ENCODE measurements at places on chromosomes 13 and 19.

GRCh38 chr19:18310118-18310909 is 12.6 kb downstream of the LSM4 start:
- no peak for DNase-seq

DNA sequence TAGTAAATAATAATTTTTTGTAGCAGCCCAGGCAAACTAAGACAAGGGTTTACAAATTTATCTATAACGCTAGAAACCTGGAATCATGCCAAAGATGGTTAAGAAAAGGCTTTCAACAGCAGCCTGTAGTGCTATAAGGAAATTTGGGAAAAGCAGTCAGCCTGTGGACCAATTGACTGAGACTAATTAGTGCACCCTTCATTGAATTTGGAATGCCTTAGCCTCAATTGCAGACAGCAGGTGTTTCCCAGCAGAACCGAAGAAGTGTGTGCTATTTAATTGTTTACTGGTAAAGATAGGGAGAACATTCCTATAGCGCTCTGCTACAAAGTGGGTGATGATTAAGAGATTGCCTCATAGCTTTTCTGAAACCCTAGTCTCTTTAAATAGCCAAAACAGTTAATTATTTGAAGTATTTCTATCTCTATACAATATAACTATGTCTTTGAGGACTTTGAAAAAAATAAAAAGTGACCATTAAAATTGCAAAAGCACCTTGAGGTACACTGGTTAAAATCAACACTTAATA is 1884.3 kb upstream of the PCDH20 start:
- DNase-seq: no peak

DNA sequence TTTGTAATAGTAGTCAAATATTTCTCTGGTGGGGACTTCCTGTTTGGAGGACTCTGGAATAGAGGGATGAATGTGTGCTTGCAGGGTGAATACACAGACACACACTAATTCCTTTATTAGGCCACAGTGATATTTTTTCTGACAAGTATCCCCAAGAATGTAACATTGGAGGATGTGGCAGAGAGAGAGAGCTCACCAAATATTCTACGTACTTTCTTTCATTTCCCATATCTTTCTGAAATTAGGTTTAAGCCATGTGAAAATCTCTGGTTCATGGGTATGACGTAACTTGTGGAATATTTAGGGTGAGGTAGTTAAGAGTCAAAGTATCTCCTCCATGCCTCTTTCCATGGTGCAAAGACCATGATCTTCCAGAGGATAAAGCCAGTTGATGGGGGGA is 463.4 kb downstream of the DIAPH3 start:
- no peak for DNase-seq

- no peak for DNase-seq
These were observed 41.9 kb downstream of the SKA3 start for GRCh38 chr13:21134475-21134874.

GRCh38 chr19:46919324-46919723 is 58.5 kb downstream of the ARHGAP35 start:
- DNase-seq: no peak

- no peak for DNase-seq
These were observed 832.0 kb upstream of the SLITRK5 start for GRCh38 chr13:86839221-86839620.

- no peak for DNase-seq
These were observed 119.5 kb downstream of the ZAR1L start for GRCh38 chr13:32195713-32196112.

GRCh38 chr13:45933203-45933908 is 81.8 kb upstream of the SIAH3 start:
- no peak for DNase-seq

GRCh38 chr19:53597023-53597422 is 34.8 kb upstream of the DPRX start:
- no peak for DNase-seq

- DNase-seq: no peak
These were observed 601 bp upstream of the ZNF749 start for GRCh38 chr19:57434386-57435061.

- no peak for DNase-seq
These were observed 443.5 kb downstream of the HS6ST3 start for GRCh38 chr13:96533408-96533807.

GRCh38 chr13:43783820-43784219 is 3.0 kb downstream of the ENOX1 start:
- no peak for DNase-seq

GRCh38 chr19:13172346-13173138 is 22.3 kb downstream of the IER2 start:
- DNase-seq: peak; percentile 64

GRCh38 chr13:62113179-62113578 is 697.5 kb upstream of the PCDH20 start:
- no peak for DNase-seq

GRCh38 chr19:47729799-47730520 is 15.4 kb upstream of the NOP53 start:
- peak; percentile 7 for DNase-seq

DNA sequence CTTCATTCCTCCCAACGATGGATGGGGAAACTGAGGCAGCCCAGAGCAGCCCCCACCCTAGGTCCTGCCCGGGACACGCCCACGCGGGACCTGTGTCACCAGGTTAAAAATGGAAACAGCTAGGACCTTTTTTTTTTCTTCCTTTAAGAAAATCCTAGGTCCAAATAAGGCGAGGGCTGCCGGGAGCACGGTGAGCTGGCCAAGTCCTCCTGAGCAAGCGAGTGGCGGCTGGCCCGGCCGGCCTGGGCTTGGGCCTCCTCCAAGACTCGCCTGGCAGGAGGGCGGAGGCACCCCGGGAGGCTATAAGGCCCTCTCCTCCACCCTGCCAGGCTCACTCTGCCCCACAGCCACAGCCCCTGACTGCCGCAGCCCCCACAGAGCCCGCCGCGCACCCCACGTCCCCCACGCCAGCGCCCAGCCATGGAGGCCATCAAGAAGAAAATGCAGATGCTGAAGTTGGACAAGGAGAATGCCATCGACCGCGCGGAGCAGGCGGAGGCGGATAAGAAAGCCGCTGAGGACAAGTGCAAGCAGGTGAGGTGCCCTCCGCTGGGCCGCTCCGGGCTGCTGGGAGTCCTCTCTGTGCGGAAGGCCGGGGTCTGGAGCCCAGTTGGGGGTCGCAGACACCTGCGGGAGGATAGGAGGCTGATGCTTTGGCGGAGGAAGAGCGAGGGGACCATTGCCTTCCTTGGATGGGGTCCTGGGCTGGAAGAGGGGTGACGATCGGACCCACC is 8.9 kb upstream of the TPM4 start:
- DNase-seq: no peak

- no peak for DNase-seq
These were observed 13.5 kb downstream of the PPP1R13L start for GRCh38 chr19:45391346-45391745.

- DNase-seq: no peak
These were observed 1671.5 kb upstream of the SLC10A2 start for GRCh38 chr13:104737713-104738112.

GRCh38 chr19:5537870-5538269 is 29.9 kb downstream of the TINCR start:
- DNase-seq: no peak

- DNase-seq: no peak
These were observed 283.0 kb downstream of the SHISA2 start for GRCh38 chr13:25768838-25769237.

GRCh38 chr19:13022859-13023636 is 27.8 kb downstream of the NFIX start:
- no peak for DNase-seq

DNA sequence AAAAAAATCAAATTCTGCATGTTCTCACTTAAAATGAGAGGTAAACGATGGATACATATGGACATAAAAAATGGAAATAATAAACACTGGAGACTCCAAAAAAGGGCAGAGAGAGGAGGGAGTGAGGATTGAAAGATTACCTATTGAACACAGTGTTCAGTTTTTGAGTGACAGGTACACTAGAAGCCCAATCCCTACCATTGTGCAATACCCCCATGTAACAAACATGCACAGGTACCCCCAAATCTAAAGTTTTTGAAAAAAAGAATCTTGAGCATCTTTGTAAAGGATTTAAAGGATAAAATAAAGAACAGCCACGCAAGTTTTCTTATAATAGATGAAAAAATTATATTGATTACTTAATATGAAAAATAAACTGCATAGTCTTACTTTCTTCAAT is 16.7 kb upstream of the CLC start:
- no peak for DNase-seq

- no peak for DNase-seq
These were observed 133.4 kb upstream of the USP29 start for GRCh38 chr19:56986386-56986785.

DNA sequence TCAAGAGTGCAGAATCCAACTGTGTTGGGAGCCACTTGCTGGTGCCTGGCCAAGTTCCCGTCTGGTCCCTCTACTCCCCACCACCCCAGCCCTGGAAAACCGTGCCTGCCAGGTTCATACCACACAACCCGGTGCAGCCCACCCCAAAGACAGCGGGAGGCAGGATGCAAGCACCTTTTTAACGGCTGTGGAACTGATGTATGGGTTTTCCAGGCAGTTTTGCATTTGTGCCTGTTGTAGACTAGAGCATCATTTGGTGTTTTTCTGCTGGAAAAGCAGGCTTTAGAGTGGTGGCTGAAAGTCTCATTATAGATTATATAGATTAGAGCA is 13.5 kb downstream of the TFDP1 start:
- DNase-seq: no peak

DNA sequence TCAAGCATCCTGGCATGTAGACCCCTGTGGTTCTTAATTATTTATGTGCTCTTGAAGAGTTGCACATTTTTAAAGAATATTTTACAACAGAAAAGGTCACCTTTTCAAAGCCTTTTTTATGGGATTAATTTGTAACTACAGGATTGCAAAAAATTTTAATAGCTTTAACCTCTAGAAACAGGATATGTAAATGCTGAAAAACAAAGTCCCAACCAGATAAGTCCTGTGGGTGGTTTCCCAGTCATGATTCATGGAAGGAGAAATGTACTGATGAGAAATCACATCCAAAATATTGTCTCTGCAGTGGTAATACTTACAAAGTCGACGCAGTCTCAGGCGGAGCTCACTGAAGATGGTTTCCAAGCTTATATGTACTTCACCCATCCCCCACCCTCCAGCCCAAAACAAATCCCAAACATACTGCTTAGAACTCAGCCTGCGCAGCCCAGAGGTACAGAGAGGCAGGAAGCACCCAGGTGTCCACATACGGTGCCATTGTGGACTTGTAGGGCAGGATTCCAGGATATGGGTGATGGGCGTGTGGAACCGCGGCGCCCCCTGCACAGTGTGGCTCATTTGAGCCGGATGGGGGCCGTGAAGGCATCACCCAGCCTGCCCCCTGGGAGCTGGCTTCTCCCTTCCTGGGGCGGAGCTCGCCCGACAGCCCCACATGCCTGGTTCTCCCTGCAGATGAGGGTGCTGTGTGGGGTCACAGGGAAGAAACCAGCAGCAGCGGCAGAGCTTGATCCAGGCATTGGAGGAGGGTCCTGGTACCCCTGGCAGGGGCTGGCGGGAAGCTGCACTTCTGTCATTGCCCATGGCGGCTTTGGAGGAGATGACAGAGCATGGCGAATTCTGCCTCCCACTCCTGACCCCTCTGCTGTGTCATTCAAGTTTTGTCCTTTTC is 101.2 kb downstream of the ATP11A start:
- no peak for DNase-seq

GRCh38 chr19:41932720-41933332 is 4.6 kb upstream of the ERFL start:
- no peak for DNase-seq

- DNase-seq: no peak
These were observed 12.0 kb downstream of the FTL start for GRCh38 chr19:48977061-48977460.

DNA sequence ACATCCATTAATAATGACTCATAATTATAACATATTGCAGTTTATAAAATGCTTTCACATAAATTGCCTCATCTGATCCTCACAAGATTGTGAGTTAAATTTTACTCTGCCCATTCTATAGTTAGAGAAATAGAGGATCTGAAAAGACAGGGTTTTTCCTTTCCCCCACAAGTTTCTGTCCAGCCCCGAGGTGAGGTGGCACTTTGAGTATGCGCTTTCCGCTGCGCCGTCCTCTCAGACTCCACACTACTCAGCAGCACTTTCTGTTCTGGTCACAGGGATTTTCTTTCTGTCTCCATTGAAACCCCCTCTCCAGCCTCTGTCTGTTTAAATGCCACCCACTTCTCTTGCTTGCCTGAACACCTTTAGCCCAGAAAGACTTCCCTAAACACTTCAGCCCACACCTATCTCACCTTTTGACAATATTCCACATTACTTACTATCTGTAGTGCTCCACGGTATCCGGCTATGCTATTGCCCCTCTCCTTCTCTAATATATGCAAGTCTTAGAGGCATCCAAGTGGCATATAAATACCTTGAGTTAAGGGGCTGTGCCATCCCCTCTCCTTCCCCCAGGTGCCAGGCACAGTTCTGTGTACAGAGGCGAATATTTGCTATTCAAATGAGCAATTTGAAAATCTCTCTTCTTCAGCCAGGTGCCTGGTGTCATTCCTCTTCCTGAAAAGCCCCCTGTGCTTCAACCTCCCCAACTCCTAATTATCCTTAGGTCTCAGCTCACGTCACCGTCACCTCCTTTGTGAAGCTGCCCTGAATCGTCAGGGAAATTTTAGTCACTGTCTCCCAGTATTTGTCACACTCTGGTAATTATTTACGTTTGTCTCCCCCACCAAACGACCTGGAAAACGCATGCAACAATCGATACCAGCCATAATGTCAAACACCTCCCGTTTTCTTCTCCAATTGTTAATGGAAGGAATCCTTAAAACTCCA is 268.7 kb downstream of the NHLRC3 start:
- DNase-seq: no peak

- DNase-seq: no peak
These were observed 118.7 kb downstream of the POSTN start for GRCh38 chr13:37479916-37480315.

DNA sequence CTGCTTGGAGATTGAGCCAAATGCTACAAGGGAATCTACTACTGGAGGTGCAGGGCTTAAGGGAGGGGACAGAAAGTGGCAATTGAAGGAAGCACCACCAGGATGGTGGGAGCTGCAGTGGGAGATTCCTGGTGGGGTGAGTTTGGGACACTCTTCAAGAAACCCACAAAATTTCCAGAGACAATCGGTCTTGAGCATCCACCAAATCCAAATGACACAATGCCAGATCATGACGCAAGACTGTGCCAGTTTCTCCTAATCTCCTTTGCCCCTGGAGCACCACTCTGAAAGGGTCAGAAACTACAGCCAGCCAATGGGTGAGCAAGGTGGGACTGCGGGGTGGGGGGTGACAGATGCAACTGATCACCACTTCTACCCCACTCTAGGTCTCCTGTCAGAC is 78.7 kb downstream of the LRRC63 start:
- DNase-seq: no peak

- DNase-seq: no peak
These were observed 34.8 kb upstream of the NDFIP2 start for GRCh38 chr13:79445968-79446645.

DNA sequence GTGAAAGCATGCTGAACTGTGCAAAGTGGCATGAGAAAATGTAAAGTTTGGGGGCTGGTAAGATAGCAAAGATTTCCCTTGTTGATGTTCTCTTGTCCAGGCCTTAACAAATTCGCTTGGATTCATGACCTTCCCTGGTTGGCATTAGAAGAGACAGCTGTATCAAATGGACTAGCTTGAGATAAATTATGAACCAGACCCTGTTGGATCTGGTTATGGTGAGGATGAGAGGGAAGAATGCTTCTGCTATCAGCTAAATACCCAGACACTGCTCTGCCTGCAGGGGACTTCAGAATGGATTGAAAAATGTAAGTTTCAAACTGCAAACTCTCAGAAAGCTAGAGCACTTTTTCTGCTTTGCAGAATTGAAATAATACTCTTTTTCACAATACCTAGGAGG is 135.2 kb downstream of the EFNB2 start:
- no peak for DNase-seq

All from CD4-positive, alpha-beta T cell treated with Interferon gamma for 1 hour (primary cell).